Activated CD8-positive, alpha-beta memory T cell treated with anti-CD3 and anti-CD28 coated beads, Interleukin-2, amount 50 U/mL, for 4 hours (primary cell): ENCODE measurements at places on chromosomes 2 and 18.

DNA sequence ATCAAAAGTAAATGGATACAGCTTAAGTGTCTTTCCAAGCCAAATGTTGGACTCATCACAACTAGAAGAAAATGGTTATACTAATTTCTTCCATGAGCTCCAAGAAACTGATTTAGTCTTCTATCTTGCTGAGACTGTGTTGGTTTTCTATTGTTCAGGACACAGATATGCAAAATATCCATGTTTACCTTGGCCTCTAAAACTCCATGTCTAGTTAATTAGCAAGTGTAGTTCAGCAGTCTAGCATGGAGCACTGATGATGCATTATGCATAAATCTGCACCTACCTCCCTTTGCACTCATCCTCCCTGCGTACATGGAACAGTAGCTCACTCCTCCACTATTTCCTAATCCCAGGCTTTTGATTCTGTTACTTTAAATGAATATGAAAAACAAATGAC is 731.4 kb upstream of the CHAC2 start:
- no peak for DNase-seq

- no peak for DNase-seq
Observed at GRCh38 chr2:887639-888038, 63.0 kb upstream of the SNTG2 start.

DNA sequence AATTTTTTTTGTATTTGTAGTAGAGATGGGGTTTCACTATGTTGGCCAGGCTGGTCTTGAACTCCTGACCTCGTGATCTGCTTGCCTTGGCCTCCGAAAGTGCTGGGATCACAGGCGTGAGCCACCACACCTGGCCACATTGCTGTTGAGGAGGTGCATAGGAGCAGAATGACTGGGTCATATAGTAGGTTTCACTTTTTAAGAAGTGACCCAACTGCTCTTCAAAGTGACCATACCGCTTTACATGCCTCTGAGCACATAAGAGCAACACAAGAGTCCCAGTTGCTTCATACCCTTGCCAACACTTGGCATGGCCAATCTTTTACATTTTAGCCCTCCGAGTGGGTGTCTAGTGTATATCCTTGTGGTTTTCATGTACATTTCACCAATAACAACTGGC is 28.9 kb downstream of the RRM2 start:
- DNase-seq = no peak

GRCh38 chr2:125095826-125096225 is 1070.7 kb downstream of the CNTNAP5 start:
- DNase-seq = no peak

DNA sequence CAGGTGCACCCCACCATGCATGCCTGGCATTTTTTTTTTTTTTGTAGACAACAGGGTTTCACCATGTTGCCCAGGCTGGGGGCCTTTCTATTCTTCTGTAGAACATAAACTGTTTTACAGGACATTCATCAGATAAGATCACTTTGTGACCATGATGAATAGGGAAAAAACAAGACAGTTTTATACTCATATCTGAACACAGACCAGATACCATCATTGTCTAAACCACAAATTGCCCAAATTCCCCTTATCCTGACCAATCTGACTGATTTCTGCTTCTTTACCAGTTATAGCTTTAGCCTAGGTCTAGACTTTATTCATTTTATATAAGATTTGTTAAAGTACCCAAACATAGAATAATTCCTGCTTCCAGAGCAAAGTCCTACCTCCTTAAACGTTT is 1699.3 kb upstream of the TMEFF2 start:
- no peak for DNase-seq
